ENCODE measurements at places on chromosomes 12 and 14.
A peak's percentile ranks its signal among the peaks of the same experiment; 100 is the strongest.

DNA sequence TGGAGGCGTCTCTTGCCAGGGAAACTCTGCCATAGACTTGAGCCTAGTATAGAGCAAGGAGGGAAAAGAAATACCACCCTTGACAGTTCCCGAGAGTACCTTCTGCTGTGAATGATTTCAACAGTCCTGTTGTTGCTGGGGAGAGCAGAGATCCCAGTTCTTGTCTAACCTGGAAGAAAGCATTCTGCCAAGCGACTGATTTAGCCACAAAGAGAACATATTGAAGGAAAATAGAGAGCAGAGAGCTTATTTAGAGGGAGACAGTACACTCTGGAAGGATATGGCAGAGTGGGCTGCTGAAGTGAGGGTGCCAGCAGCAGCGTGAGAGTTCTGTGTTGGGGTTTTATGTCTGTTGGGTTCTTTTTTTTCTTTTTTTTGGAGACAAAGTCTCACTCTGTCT lies 966.9 kb upstream of the TMEM132C start:
- no peak for DNase-seq

DNA sequence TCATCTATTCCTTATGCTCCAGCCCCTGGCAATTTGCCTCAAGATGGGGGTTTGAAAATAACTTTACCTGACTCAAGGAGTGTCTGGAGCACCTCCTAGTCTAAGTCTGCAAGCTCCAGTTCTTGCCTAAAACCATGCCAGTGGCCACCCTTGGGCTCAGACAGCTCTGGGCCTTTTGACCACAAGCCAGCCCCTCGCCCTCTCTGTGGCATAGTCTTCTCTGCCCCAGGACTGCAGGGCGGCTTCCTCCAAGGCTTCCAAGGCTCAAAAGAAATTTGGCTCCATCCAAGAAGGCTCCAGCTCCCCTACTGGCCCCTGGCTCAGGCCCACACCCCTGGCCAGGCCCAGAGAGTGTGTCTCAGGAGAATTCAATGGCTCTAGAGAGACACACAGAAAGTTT lies 14.8 kb downstream of the ACVRL1 start:
- DNase-seq, result no peak

DNA sequence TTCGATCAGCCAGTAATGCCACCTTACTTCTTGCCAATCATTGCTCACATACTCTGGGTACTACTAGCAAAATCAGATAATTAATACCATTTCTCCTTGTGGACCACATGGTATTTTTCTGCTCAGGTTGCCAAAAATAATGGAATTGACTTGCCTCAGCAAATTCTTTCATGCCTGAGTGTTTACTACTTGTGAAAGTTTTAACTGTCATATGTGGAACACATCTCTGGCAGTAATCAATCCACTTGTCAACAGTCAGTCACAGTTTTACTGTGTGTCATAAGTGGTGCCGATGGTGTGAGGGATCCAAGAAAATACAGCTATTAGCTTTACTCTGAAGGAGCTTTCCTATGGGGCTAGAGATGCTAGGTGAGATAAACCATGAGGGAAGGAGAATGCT lies 55.3 kb upstream of the ATF1 start:
- no peak for DNase-seq

- no peak for DNase-seq
Observed at GRCh38 chr12:42508913-42509460, 80.6 kb downstream of the PRICKLE1 start.

- peak; percentile 60 for DNase-seq
Observed at GRCh38 chr14:34722723-34723545, 8.5 kb upstream of the CFL2 start.

DNA sequence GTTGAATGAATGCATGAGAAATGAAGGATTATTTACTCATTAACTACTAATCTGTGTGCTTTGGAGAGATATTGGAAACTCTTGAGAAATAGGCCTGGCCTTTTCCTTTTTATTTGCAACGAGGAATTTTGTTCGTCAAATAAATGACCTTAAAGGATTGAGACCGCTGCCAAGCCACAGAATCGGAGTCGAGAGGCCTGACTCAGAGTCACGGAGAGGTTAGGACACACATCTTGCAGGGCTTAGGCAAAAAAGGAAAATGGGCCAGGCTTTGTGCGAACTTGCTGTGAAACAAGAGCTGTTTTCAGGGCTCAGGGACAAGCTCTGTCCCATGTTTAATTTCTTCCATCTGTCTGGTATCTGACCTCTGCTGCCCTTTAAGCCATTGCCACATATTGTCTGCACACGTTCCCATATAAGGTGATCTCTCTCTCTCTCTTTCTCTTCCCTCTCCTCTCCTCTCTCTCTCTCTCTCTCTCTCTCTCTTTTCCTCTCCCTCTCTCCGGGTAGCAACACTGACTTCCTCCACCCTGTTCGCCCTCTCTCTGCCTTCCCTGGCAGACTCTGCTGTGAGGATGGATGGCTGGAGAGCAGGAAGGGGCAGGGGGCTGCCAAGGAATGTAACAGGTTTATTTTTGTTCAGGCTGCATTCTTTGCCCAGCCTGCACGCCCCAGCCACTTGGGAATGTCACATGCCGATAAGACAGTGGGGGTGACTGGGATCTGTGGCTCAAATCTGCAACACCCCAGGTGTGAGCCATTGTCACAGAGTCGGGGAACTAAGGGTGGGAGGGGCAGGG lies 14.9 kb upstream of the IFT81 start:
- no peak for DNase-seq

GRCh38 chr12:52870361-52871290 lies 21.8 kb upstream of the KRT78 start:
- DNase-seq, result peak; percentile 59

GRCh38 chr12:73106896-73107295 lies 834.7 kb downstream of the TRHDE start:
- DNase-seq, result no peak

GRCh38 chr14:75197338-75197737 lies 20.9 kb upstream of the TMED10 start:
- DNase-seq, result no peak

- peak; percentile 61 for DNase-seq
Observed at GRCh38 chr14:55131370-55132137, 2.5 kb downstream of the LGALS3 start.

- no peak for DNase-seq
Observed at GRCh38 chr12:96457191-96457930, 32.0 kb upstream of the CFAP54 start.

DNA sequence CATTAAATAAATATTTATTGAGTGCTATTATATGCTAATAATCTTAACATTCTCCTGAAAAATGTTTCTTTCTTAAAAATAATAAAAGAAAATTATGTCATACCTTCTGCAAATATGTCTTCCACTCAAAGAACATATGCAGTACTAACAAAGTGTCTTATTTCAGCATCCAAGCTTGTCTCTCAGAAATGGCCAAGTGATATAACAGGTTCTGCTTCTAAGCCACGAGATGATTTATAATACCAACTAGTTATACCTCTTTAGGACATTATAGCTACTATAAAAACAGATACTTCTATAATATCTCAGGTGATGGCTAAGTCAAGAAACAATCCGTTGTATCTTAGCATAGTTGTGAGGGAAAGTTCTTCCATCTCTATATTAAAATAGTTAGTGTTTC lies 128.1 kb upstream of the ARID2 start:
- no peak for DNase-seq

DNA sequence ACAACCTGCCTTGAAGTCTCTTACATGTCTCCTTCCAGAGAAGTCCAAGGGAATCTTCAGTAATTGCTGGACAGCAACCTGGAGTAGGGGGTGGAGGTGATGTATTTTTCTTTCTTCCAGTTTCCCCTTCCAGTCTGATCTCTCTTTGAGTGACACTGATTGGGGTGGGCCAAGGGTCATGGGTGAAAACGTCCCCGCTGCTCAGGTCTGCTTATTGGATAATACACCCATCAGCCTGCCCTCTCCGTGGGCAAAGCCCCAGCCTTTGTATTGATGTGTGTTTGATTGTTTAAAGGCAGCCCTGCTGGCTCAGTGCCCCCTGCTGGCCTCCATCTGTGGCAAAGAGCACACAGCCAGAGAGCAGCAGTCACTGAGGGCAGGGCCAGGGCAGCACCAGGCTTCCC lies 35.7 kb upstream of the ATP2A2 start:
- peak; percentile 50 for DNase-seq

DNA sequence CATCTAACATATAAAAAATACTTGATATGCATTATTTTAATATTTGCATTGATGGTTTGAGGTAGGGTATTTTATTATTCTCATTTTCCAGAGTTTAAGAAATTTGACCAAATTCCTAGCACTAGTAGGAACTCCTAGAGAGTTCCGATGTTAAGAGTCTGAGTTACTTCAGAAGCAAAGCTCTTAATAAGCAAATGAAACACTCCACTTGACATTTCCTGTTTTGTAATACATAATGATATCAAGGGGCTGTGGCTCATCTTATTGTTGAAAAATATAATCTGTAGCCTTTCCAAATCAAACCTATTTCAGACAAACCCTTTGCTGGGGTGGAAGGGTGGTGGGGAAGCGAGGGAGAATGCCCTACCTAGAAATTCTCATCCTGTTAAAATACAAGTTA lies 355.5 kb downstream of the DIO2 start:
- no peak for DNase-seq

GRCh38 chr12:108896336-108896735 lies 16.4 kb downstream of the DAO start:
- no peak for DNase-seq

GRCh38 chr12:22268973-22269372 lies 65.5 kb downstream of the ST8SIA1 start:
- no peak for DNase-seq

DNA sequence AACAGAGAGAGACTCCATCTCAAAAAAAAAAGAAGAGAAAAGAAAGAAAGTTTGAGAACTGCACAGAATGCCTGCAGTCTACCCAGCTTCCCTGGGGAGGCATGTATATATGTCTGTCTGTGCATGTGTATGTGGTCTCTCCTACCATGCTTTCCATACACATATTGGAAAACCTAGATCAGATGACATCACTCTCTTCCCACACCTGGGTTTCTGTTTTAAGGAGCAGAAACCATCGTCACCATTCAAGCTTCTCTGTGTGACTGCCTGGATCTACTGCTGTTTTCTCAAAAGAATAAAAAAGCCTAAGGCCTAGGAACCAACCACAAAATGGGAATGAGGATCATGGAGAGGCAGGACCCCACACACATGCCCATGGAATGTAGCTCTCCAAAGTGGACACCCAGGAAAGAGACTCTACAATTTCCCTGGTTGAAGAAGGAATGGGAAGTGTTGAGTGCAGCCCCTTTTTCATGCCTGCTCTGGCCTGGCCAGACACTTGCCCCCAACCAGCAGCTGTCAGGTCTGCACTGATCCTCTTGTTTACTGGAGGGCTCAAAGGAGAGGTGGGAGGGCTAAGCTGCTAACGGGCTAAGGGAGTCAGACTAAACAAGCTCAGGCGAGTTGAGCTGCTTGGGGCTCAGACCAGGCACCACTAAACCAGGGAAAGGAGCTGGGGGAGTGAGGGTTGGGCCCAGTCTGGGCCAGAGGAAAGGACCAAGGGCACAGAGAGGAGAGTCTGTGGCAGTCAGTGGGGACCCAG lies 7.7 kb upstream of the PCK2 start:
- DNase-seq, result no peak

DNA sequence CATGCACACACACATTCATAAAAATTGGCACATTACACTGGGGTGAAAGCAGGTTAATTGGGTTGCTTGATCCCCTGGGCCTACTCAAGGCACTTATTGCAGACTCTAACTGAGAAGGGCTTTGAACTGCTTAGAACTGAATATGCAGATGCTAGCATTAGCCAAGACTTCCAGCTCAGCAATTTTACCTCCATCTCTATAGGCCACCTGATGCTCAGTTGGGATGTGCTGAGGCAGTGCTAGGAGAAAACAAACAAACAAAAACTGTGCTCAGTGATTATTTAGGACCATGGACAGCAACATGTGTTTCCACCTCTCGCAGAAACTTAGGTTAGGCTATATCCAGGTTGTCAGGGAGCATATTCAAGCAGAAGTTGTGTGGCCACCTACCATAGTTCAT lies 124.8 kb upstream of the WSCD2 start:
- DNase-seq, result peak; percentile 4

DNA sequence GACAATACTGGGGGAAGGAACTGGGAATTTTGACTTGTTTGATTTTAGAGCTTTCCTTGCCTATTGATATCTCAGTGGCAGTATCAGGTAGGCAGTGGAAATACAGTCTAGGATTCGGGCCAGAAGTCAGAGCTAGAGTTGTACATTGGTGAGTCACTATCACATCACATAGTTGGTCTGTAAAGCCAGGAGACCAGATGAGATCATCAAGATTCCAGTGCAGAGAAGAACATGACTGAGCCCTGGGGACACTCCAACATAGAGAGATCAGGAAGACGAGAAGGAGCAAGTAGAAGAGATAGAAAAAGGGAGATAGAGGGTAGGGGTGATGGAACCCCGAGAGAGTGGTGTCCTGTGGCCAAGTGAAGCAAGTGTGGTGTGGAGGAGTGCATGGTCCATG lies 46.6 kb upstream of the NR1H4 start:
- DNase-seq, result peak; percentile 16

DNA sequence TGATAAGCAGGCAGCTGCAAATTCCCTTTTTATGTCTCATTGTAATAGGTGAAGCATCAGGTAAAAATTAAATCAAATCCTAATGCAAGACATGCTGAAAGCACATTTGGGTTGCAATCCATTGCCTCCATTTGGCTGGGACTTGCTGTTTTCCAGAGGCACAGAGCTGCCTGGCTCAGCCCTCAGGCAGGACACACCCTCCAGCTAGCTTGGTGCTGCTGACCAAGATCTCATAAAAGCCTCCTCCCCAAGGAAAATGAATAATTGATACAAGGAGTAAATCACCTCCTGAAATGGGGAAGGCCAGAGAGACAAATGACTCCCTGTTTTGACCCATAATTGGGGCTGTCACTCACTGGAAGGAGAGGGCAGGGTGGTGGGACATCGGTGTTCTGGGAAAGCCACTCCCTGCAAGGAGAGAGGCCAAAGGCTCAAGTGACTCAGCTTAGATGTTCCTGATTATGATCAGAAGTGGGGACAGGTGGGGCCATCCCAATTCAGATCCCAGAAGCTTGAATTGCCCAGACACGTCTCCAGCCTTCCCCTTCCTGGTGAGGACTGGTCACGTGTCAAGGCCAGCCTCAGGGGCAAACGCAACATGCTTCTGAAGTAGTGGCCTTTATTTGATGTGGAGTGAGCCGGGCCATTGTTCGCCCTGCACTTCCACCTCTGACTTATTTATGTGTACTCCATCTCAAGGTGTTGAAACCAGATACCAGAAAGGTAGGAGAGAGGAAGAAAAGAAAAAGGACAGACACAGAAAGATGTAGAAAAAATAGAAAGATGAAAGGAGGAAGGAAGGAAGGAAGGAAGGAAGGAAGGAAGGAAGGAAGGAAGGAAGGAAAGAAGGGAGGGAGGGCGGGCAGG lies 773.7 kb downstream of the BCL11B start:
- no peak for DNase-seq

GRCh38 chr14:20493634-20494033 lies 11.7 kb upstream of the RNASE10 start:
- DNase-seq, result peak; percentile 84

DNA sequence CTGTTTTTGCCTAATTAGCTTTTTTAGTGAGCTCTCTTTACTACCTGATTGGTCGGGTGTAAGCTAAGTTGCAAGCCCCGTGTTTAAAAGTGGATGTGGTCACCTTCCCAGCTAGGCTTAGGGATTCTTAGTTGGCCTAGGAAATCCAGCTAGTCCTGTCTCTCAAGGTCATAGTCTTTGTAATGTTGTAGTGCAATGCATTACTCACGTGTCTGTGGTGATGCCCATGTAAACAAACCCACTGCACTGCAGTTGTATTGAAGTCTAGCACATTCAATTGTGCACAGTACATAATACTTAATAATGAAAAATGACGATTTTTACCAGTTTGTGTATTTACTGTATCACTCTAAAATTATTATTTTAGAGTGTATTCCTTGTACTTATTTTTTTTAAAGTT lies 335.5 kb downstream of the NUAK1 start:
- DNase-seq, result no peak
